CD4-positive, alpha-beta T cell treated with Interleukin-10 for 1 hour (primary cell): ENCODE measurements at places on chromosomes 7 and 10.
A peak's percentile ranks its signal among the peaks of the same experiment; 100 is the strongest.

DNA sequence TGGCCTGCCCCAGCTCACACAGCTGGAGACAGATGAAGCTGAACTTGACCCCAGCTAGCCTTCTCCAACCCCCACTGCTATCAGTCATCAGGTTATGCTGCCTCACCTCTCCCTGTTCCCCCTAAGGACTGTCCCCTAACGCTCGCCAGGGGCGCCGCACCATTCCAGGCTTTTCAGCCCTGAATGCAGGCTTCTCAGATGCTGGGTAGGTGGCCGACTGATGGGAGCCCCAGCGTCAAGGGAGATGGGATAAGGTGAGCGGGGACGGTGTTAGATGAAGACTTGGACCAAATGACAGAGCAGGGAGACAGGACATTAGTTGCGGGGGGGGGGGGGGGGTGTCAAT lies 15.8 kb upstream of the OPALIN start:
- no peak for DNase-seq

- DNase-seq = no peak
Observed at GRCh38 chr7:29096446-29096730, 49.9 kb downstream of the CPVL start.

- DNase-seq = no peak
Observed at GRCh38 chr10:102312683-102313082, 67.4 kb downstream of the GBF1 start.

DNA sequence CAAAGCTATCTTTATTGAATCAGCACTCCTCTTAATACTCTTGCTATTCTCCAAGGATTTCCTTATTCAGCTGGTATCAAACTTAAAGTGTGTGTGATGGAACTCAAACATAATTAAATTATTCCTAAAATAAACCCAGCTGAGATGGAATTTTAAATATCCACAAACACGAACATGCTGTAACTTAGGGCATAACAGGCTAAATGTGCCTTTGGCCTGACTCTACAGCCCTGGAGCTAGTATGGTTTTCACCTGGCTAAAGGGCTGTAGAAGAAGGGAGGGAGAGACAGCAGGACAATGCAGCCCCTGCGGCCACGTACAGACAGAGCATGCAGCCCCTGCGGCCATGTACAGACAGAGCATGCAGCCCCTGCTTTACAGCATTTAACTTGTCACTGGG lies 34.0 kb downstream of the ESYT2 start:
- DNase-seq = no peak

DNA sequence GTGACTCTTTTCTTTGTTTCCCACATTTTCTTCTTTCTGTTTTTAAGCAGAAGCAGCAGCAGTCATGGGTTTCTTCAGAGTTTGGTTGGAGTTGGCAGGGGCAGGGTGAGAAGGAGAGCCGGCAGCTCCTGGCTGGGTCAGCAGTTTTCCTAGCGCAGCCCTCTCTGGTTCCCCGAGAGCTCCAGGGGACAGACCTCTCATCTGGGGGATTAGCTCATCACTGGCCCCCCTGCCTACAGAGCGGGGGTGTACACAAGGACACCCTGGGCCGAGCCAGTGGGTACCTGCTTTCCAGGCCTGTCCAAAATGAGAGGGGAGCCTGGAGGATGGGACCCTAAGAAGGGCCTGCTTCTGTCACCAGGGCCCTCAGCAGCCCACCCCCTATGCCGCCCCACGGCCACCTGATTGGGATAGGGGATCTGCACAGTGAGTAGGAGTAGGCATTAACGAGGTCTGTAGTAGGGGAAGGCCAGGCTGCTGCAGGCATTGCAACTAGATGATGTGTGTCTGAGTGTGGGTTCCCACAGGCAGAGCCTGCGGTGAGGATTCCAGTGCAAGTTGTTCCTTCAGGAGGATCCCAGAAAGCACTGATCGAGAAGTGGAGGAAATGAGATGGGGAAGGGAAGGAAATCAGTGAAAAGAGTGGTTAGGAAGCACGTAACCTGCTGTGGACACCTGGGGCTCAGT lies 122.9 kb upstream of the PPIF start:
- no peak for DNase-seq

- no peak for DNase-seq
Observed at GRCh38 chr10:124525751-124526600, 64.4 kb downstream of the LHPP start.

DNA sequence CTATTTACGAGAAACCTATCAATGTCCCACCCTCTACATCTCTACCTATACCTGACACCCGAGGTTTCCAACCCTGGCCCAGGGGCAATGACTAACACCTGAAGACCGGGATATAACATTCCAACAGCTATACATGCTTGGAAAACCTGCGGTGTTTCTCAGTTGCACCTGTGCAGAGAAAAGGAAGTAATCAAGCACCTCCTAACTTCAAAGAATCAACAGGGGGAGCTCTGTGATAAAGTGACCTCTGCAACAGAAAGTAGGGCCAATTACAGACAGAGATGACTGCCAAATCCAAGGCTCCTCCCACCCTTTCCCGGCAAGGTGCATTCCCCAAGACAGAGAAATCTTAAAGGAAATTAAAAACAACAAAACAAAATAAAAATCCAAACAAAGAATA lies 41.3 kb downstream of the CCDC6 start:
- DNase-seq = peak; percentile 47

DNA sequence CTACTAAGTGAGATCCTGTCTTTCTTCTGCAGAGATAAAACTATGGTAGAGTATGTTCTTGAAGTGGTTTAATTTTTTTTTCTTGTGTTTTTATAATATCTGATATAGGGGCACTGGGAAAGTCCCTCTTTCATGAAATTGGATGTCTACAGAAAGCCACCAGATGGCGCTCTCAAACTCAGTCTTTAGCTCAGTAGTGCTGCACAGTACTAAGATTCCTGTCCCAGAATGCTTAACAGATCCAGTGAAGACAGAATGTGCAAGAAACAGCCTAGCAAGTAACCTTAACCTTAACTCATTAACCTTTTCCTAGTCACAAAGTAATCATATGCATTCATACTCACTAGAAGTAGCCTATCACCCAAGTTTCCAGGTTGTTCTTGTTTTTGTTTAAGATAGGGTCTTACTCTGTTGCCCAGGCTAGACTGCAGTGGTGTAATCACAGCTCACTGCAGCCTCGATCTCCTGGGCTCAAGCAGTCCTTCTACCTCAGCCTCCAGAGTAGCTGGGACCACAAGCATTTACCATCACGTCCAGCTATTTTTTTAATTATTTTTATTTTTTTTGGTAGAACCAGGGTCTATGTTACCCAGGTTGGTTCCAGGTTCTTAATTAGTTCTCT lies 56.7 kb downstream of the IDE start:
- DNase-seq = peak; percentile 82

GRCh38 chr10:22500656-22501340 lies 155.5 kb downstream of the SPAG6 start:
- DNase-seq = no peak

GRCh38 chr10:83357627-83358026 lies 781.7 kb upstream of the GHITM start:
- no peak for DNase-seq

DNA sequence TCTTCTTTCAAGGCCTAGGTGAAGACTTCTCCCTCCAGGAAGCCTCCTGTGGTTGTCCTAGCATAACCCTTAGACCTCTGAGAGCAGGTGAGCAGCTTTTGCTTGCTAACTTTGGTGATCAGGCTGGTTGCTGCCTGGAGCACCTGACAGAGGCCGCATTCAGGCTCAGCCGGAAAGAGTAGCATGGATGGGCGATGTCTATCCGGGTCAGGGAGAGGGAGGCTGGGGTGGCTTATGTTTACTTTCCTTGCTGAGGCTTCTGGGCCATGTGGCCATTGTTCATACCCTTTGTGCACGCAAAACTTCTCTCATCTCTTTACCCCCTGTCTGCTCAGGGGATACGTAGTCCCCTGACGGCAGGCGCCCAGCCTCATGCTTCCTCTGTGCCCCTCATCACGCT lies 27.4 kb upstream of the PCBD1 start:
- DNase-seq = no peak

DNA sequence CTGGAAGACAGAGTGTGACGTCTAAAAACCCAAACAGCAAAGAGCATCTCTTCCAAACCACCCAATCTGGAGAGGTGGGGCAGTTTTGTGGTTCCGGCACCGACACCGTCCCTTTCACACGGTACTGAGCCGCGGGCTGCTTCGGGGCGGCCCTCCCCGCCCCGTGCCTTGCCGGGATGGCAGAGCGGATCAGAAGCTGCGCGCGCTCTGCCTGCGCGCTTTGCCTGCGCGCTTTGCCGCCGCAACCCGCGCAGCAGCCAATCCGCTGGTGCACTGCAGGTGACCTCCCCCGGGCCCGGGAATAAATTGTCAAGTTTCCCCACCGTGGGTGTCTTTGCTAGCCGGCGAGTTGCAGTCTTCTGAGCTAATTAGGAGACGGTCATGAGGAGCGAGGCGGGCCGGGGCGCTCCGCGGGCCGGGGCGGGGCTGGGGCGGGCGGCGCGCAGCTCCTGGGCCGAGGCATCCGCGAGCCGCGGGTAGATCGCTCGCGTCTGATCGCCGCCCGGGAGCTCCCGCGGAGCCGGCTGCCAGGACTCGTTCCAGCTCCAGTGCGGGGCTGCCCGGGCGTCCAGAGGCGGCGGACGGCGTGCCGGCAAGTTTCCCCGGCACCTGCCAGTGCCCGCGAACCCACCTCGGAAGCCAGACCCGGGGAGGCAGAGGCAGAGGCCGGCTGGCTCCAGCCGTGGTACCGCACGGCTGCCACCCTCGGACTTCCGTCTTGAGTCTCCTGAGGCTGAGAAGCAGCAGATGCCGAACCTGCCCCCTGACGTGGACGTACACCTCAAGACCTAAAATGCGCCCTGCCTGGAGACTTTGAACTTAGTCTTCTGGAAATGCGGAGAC lies 536.0 kb upstream of the GALNT17 start:
- peak; percentile 0 for DNase-seq

- DNase-seq = no peak
Observed at GRCh38 chr7:27834179-27834921, 94.4 kb downstream of the TAX1BP1 start.

DNA sequence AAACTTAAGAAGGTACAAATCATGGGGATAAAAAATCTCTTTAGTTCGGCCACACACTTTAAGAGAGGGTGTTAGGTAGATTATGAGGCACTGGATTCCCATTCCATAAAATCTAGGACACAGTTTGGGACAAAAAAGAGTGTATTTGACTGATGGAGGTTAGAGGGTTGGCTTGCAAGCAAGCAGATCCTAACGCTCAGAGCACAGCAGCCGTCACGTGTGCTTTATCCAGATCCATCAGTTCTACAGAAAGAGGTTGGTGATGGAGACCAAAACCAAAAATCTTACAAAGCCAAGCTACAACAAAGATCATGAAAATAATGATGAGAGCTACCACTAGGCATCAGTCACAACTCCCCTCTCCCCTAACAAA lies 549.4 kb downstream of the TNS3 start:
- no peak for DNase-seq

- peak; percentile 66 for DNase-seq
Observed at GRCh38 chr10:69449841-69450240, 1.4 kb upstream of the TSPAN15 start.

GRCh38 chr7:44383566-44383965 lies 58.2 kb upstream of the CAMK2B start:
- DNase-seq = no peak

DNA sequence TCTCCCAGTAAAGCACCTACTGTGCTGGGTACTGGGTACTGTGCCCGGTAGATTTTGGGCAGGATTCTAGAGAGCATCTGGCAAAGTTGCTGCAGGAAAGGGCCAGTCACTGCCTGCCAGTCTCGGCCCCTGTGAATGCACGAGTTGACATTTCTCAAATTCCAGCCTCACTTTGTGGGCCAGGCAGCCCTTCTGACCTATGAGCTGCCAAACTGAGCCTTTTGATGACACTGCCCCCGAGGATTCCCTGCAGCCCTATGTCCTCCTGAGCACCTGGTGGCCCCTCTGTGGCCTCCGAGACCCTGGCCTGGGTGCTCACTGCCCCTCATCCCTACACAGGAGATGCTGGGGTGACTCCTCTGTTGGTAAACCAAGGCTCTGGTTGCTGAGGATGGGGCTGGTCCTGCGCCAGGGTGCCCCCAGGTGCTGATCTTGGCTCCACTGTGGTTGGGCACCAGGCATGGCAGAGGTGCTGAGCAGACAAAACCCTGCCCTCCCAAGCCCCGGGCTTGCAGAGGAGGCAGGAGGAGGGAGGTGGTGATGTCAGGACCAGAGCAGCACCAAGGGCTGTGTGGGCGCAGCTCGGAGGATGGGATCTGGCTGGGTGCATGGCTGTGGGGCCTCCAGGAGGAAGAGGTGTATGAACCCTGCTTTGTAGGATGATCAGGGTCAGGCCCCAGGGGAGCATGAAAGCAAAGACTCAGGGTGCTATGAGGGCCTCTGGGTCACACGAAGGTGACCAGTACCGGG lies 16.2 kb downstream of the LHPP start:
- no peak for DNase-seq
